ENCODE measurements at places on chromosomes 2 and 18.

GRCh38 chr2:153388246-153388645 lies 90.3 kb downstream of the RPRM start:
- no peak for DNase-seq

DNA sequence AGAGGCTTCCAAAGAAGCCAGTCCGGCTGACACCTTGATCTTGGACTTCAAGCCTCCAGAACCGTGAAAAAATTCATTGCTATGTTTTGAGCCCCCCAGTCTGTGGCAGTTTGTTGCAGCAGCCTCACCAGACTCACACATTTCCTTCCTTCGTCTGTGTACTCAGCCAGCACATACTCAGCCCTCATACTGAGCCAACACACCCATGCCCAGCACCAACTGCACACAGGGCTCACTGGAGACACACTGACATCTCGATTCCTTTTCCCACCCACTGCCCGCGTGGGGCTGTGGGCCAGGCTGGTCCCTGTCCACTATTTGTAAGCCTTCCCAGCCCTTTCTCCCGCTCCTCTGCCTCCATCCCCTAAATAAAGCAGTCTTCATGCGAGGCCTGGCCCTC lies 24.1 kb upstream of the NMUR1 start:
- DNase-seq, result no peak

DNA sequence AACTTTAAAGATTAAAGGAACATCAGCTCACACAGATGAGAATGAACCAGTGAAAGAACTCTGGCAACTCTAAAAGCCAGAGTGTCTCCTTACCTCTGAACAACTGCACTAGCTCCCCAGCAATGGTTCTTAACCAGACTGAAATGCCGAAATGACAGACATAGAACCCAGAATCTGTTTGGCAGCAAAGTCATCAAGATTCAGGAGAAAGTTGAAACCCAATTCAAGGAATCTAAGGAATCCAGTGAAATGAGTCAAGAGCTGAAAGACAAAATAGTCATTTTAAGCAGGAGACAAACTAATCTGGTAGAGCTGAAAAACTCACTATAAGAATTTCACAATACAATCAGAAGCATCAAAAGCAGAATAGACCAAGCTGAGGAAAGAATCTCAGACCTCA lies 72.0 kb downstream of the STRADB start:
- DNase-seq, result no peak

- DNase-seq, result no peak
These were observed 455.4 kb upstream of the GYPC start for GRCh38 chr2:126200538-126200937.

- DNase-seq, result no peak
These were observed 41.0 kb downstream of the MYO3B start for GRCh38 chr2:170218931-170219330.

DNA sequence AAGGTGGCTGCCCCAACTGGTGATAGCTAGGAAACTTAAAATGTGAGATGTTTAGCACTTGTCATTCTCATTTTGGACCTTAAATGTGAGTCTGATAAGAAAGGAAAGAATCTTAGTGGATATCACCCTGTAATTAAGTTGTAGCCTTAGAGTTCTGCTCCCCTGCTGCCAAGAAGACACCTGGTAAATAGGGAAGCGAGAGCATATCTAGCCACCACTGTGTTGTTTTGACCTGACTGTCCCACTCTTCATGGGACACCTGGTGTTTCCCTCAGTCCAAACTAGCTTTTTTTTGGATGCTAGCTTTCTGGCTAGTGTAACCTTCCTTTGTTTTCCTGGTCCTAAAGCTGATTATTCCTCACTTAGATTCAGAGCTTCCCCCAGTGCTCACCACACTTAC lies 357.6 kb downstream of the RAD51AP2 start:
- DNase-seq, result no peak

- no peak for DNase-seq
These were observed 81.5 kb downstream of the CYRIA start for GRCh38 chr2:16584084-16584483.

GRCh38 chr2:240288087-240288521 lies 147.4 kb upstream of the GPC1 start:
- DNase-seq, result no peak

DNA sequence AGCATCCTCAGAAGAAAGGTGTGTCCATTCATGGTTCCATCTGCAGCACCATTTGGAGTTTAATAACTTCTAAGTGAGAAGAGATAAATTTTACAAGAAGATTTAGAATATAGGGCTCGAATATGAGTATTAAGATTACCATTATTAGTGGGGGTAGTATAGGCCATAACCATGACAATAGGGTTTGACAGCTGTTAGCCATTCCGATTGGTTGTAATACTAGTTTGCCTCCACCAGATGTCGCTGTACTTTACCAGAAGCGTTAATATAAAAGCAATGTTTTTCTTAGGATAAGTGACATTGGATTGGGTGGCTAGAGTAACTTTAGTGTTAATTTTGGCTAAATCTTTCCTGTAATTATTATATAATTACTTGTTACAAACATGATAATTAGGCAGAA lies 107.5 kb upstream of the SRD5A2 start:
- no peak for DNase-seq

DNA sequence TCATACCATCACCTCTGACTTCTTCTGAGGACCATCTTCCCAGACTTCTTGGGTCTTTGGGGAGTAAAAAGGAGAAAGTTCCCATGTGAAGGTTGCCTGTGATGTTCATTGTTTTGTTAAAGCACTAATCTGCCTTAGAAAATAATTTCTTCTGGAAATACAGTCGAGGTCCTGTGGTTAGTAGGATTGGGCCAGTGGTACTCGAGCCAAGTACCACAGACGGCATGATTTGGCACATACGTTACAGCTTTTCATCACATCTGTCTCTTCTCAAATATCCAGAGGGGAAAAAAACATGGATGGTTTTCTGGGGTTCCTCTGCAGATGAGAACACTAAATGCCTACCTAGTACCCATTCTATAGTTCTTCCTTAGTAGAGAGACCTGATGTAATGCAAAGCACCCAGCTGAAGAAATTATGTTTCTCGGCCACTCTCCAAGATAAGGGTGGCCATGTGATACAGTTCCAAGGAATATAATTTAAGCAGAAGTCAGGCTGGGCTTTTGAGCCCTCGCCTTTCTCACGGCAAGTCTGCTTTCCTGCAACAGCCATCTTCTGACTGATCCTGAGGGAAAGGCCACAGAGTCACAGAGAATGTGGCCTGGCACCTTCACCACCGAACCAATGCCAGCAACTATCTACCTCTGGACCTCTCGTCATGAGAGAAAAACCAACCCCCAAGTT lies 161.0 kb downstream of the RNF152 start:
- no peak for DNase-seq

DNA sequence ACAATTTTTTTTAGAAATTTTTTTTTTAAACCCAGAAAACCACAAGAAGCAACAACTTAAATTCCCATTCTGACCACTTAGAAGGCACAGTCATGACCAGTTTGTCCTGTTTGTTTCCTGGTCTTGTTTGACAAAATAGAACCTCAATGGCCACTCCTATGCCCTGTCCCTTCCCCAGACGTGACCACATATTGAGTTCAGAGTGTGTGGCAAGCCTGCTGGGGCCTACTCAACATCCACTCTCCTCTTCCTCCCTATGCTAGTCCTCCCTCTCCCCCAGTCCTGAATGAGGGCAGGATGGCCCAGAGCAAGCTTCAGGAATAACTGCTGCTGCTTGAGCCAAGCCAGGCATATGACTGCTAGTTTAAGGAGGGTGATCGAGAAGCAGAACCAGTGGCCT lies 89.6 kb downstream of the PRELID3A start:
- no peak for DNase-seq

- peak; percentile 66 for DNase-seq
These were observed 59.6 kb upstream of the CREB1 start for GRCh38 chr2:207469943-207470729.

GRCh38 chr18:55360061-55360460 lies 227.9 kb downstream of the TCF4 start:
- no peak for DNase-seq

GRCh38 chr2:84964406-84965191 lies 6.4 kb upstream of the KCMF1 start:
- DNase-seq, result no peak

DNA sequence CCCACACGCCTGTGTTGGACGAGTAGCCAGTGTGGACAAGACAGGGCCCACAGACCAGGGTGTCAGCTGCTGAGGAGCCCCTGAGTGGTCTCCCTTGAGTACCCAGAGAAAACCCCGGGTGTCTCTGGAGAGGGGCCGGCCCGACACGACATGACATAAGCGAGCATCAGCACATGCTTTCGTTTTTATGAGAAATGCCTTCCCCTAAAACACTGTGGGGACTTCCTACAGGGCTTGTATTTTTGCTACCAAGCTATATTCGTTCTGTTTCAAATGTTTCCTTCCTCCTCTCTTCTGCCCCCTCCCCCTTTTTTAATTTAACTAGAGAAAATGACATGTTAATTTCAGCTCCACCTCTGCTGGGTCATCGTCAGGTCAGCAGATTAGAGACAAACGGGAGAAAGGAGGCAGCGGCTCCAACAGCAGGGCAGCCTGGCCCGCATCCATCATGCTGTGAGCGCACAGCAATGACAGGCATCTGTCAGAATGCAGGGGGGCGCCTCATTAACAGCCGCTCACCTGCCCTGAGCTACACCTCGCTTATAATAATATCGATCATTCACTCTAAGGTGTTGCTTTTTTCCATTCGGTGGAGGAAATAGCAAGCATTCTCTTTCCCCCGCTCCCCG lies 286.2 kb downstream of the ZNF516 start:
- DNase-seq, result no peak

DNA sequence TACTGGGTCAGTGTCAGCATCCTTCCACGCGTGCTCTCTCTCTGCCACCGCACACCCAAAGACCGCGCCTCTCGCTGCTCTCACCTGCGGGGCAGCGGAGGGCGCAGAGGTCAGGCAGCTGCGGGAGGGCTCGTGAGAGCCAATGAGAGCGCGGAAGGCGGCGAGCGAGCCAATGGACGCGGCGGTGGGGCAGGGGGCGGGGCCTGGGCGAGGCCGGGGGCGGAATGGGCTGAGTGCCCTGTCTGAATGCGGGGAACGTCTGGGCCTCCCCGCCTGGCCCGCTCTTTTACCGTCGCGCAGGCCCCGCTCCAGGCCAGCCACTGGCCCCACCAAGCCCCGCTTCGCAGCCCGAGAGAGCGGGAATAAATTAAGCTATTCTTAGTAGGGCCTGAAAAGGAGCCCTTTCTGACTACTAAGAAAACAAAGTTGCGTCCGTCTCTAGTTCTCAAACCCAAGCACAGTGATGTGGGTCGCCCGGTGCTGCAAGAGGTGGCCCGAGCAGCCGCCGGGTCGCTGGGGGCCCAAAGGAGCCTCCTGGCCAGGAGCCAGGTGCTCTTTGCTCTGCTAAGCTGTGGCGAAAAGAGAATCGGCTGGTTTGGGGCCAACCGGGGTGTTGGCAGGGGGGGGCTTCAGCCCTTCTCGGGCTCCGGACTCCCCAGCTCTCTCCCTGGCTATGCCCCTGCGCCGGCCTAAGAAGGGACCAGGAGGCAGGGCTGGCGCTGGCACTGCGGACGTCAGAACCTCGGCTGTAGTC lies 81.1 kb upstream of the GLI2 start:
- peak; percentile 41 for DNase-seq

DNA sequence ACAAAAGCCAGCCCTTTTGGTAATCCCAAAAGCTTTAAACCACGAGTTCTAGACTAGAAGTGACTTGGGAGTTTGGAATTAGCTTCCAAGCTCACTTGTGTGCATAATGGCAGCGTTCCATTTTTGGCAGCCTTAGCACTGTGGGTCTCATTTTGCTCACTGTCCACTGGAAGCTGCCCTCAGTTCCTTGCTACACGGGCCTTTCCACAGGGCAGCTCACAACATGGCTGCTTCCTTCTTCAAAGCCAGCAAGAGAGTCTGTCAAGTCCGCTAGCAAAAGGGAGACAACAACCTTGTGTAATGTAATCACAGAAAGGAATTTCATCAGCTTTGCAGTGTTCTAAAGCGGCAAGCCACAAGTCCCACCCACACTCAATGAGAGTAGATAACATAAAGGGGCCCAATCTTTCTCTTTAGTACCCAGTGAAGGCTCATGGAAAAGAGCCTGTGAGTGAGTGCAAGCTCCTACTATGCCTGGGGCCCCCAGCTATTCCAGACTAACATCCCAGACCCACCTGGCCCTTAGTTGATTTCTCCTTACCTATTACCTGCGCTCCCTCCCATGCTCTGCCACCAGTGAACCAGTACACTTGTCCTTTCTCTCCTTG lies 239.7 kb upstream of the FBXO11 start:
- no peak for DNase-seq

Data from glutamatergic neuron (in vitro differentiated cells).